ENCODE measurements at places on chromosomes 6 and 20. TPM values are rescaled to one million over a fixed set of nuclear protein-coding genes. Genes with fewer than 3 reads are reported as not detected.

- H3K4me1 ChIP-seq = no peaks in the 10 kb centered on the region
- no peaks in the 10 kb centered on the region for H3K27me3 ChIP-seq
- no peak overlapping the region for H3K4me3 ChIP-seq
- H3K36me3 ChIP-seq = no peaks in the 10 kb centered on the region
These were observed 41.7 kb downstream of the PMEPA1 start for GRCh38 chr20:57667924-57668782.

DNA sequence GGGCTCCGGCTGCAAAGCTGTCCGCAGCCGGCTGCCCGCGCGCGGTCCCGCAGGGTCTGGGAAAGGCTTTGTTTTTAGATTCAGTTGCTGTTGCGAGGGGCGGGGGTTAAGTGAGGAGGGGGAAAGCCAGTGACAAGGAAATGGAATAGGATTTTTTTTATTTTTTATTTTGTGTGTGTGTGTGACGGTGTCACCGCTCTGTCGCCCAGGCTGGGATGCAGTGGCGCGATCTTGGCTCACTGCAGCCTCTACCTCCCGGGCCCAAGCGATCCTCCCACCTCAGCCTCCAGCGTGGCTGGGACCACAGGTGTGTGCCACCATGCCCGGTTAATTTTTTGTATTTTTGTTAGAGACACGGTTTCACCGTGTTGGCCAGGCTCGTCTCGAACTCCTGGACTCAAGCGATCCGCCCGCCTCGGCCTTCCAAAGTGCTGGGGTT lies 615 bp upstream of the UBE2J1 start:
- H3K36me3 ChIP-seq = peaks cover 19% of the 10 kb centered on the region
- H3K4me3 ChIP-seq = peak overlapping the region; percentile 90
- no peak for DNase-seq
- H3K27ac ChIP-seq = peak overlapping the region; percentile 80
- no peaks in the 10 kb centered on the region for H3K27me3 ChIP-seq

DNA sequence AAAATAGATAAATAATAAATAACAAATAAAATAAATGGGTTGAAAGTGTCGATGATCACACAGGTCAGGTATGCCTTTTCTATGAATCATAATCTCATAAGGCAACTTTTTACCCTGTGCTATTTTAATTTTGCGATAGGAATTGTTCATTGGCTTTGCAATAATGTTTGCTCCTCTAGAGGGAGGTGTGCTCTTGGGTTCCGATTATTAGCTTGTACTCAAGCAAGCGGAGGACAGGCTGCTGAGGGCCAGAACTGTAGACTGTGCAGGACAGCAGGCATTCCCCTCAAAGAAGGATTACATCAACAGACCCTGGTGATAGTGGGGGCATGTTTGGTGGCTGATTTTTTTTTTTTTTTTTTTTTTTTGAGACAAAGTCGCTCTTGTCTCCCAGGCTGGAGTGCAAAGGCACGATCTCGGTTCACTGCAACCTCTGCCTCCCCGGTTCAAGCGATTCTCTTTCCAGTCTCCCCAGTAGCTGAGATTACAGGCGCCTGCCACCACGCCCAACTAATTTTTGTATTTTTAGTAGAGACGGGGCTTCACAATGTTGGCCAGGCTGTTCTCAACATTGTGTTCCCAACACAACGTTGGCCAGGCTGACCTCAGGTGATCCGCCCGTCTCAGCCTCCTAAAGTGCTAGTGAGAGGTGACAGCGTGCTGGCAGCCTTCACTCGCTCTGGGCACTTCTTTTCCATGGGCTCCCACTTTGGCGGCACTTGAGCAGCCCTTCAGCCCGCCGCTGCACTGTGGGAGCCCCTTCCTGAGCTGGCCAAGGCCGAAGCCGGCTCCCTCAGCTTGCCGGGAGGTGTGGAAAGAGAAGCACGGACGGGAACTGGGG lies 35.6 kb downstream of the RIOK1 start:
- H3K4me1 ChIP-seq = no peaks in the 10 kb centered on the region
- no peak for DNase-seq
- no peak overlapping the region for H3K4me3 ChIP-seq
- H3K27ac ChIP-seq = no peak overlapping the region
- H3K27me3 ChIP-seq = no peaks in the 10 kb centered on the region
- peaks cover 3% of the 10 kb centered on the region for H3K36me3 ChIP-seq

The SLCO4A1 gene
- 51.5 TPM for total RNA-seq

DNA sequence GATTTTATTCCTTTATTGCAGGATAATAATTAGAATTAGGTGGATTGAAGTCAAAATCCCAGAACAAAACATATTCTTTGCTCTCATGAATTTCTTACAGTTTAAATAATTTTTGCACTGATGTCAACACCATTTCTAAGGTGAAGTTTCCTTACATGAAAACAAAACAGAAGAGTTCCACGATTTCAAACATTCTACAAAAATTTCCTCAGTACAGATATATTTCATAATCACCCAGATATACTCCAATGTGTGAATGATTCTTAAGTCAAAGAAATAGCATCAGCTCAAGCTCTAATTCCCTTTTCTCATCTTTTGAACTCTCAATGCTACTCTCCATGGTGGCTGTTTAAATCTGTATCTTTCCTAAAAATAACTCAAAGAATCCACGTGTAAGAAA lies 39.5 kb upstream of the THBS2 start:
- no peaks in the 10 kb centered on the region for H3K27me3 ChIP-seq
- H3K4me1 ChIP-seq = no peaks in the 10 kb centered on the region
- no peak overlapping the region for H3K4me3 ChIP-seq
- H3K27ac ChIP-seq = no peak overlapping the region
- H3K36me3 ChIP-seq = no peaks in the 10 kb centered on the region

DNA sequence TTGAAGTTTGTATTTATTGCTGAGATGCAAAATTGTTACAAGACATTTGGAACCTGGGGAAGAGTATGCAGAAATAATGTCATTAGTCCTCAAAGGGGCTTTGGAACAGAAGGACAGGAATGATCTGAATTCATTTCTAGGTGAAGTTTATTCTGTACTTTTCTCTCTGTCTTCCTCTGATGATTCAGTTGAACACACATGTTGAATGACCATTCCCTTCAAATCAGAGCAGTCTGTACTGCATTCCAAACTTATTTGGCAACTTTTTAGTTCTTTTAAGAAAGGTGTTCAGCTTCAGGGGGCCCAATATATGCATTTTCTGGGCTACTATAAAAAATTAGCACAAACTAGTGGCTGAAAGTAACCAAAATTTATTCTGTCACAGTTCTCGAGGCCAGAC lies 213.9 kb upstream of the LAMP5 start:
- H3K27me3 ChIP-seq = no peaks in the 10 kb centered on the region
- DNase-seq = no peak
- no peak overlapping the region for H3K27ac ChIP-seq

DNA sequence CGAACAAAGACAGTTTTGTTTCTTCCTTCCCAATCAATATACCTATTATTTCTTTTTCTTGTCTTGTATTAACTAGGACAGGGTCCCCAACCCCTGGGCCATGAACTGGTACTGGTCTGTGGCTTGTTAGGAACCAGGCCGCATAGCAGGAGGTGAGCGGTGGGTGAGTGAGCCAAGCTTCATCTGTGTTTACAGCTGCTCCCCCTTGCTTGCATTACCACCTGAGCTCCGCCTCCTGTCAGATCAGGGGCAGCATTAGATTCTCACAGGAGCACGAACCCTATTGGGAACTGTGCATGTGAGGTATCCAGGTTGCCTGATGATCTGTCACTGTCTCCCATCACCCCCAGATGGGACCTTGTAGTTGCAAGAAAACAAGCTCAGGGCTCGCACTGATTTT lies 151.9 kb downstream of the CDKAL1 start:
- H3K4me3 ChIP-seq = no peak overlapping the region
- H3K27me3 ChIP-seq = no peaks in the 10 kb centered on the region
- DNase-seq = no peak
- H3K4me1 ChIP-seq = peaks cover 19% of the 10 kb centered on the region

GRCh38 chr6:137036566-137037300 lies 8.0 kb downstream of the IL20RA start:
- H3K36me3 ChIP-seq = peaks cover 7% of the 10 kb centered on the region
- H3K4me1 ChIP-seq = peaks cover 17% of the 10 kb centered on the region
- DNase-seq = no peak
- no peak overlapping the region for H3K4me3 ChIP-seq
- peaks cover 80% of the 10 kb centered on the region for H3K27me3 ChIP-seq
- no peak overlapping the region for H3K27ac ChIP-seq

DNA sequence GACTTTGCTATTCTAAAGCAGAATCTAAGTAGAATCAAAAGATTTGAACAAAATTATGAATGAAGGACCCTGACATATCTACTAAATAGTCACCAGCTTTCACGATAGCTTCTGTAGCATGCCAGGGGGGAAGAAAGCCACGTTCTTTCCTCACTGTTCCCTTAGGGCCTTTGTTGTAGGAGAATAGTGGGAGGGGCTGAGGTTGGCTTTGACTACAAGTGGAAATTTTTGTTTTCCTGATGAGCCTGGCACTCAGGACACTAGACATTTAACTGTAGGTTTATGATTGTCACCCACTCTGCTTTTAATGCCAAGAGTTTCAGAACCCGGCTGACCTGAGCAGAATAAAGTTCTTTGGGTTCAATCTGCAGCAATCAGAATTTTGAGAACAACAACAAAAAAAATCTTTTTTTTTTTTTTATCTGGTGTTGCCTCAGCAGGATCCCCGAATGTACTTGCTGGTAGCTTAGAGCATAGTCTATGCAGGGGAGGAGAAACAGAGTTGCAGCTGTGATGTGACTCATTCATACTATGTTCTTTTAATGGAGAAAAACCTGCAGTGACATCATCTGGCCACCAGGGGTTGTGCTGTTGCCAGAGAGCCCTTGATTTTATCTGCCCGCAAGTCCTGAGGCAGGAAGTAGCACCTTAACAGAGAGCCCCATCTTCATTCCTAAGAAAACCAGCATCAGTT lies 38.5 kb downstream of the TPD52L1 start:
- no peak overlapping the region for H3K4me3 ChIP-seq
- H3K36me3 ChIP-seq = no peaks in the 10 kb centered on the region
- no peak overlapping the region for H3K27ac ChIP-seq
- H3K27me3 ChIP-seq = peaks cover 1% of the 10 kb centered on the region
- peaks cover 6% of the 10 kb centered on the region for H3K4me1 ChIP-seq
- peak; percentile 69 for DNase-seq

- H3K4me3 ChIP-seq = no peak overlapping the region
- H3K36me3 ChIP-seq = no peaks in the 10 kb centered on the region
- H3K4me1 ChIP-seq = no peaks in the 10 kb centered on the region
- no peak overlapping the region for H3K27ac ChIP-seq
- H3K27me3 ChIP-seq = peaks cover 5% of the 10 kb centered on the region
These were observed 30.5 kb downstream of the CNKSR3 start for GRCh38 chr6:154479771-154480639.

DNA sequence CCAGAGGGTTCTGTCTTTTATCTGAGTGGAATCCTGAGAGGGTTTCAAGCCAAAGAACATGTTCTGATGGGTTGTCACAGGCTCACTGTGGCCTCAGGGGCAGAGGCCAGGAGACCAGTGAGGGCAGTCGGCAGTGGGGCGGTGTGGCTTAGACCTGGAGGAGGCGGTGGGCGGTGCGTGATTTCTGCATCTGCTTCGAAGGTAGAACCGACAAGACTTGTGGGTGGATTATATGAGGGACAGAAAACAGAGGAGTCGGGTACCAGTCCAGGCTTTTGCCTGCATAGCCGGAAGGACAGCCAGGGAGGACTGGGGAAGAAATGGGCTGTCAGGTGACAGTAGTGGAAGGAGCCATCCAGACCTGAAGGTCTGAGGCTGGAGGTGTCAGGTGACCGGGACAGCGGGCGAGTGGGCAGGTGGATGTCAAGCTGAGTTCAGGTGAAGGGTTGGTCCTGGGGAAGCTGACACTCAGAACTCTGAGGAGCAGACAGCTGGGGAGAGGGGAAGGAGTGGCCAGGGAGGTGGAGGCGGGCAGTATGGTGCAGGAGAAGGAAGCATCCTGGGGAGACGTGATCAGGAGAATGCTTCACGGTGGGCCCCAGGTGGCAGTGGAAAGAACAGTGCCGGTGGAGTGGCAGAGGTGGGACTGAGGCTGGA lies 3.1 kb downstream of the CTSZ start:
- peaks cover 41% of the 10 kb centered on the region for H3K4me1 ChIP-seq
- peak overlapping the region; percentile 36 for H3K4me3 ChIP-seq
- H3K36me3 ChIP-seq = peaks cover 26% of the 10 kb centered on the region
- H3K27me3 ChIP-seq = no peaks in the 10 kb centered on the region
- no peak for DNase-seq
